ENCODE measurements at places on chromosomes 3 and 15.

DNA sequence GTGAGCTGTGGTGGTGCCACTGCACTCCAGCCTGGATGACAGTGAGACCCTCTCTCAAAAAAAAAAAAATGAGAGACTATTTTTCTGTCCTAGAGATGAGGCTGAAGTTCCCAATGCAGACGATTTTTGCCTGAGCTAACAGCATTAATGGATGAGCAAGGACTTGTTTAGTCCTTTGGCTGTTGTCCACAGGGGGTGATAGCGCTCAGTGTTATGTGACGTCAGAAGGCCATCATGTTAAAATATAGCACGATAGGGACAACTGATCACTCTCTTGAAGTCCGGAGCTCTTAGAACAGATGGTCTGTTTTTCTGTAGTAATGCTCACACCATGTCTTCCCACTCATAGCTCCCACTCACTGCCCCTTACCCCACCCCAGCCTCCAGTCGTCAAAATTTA is 6.8 kb downstream of the TRNT1 start:
- no peak for DNase-seq

GRCh38 chr15:59364248-59364647 is 8.4 kb downstream of the MYO1E start:
- no peak for DNase-seq

DNA sequence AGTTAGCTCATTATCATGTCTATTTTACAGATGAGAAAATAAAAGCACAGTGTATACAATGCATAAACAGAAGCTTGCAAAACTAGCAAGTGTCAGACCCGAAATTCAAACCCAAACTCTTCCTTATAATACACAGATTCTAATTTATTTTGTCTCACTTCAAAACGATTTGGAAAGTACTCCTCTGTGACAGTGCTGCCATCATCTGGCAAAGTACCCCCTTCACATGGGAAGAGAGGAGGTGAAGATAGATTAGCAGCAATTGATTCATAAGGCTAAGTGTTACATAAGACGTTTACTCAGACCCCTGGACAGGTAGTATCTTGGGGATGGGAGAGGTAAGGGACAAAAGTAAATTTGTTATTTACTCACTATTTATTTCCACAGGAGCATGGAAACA is 744.0 kb upstream of the SGO1 start:
- peak; percentile 16 for DNase-seq

- no peak for DNase-seq
Observed at GRCh38 chr3:123728014-123728413, 143.2 kb upstream of the HACD2 start.

DNA sequence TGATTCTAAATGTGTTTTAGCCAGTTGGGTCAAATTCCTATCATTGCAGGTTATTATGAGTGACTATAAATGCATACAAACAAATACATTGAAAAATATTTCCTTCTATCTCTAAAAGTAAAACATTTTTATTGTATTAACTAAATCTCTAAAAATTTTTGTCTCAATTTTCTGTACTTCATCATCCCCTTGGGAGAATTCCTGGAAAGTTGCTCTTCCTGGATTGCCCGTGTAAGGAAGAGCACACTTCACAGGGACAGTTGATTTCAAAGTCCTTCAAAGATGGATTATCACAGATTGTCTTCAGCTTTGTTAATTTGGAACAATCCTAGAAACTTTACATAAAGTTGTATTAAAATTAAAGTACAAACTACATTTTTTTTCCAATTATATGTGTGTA is 595.6 kb downstream of the ROBO1 start:
- no peak for DNase-seq

- peak; percentile 7 for DNase-seq
Observed at GRCh38 chr3:121698901-121699300, 38.2 kb upstream of the HCLS1 start.

DNA sequence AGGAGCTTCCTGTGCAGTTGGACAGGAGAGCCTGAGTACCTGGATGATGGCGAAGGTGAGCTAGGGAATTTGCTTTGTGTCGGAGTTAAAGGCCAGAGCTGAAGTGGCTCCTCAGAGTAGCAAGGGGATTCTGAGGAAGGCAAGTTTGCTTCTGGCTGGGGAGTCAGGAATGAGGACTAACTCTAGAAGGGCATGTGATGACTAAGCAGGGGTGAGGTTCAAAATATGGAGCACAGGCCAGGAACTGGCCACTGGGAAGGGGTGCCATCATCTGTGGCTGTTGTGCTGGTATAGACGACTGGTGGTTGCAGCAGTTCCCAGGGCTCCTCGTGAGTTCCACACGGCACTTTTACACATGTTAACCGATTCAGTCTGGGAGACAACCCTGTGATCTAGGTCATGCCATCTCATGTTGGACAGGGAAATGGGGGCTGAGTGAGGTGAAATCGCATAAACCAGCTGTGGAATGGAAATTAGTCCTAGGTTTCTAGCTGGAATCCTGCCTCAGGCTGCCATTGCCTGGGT is 100.8 kb downstream of the EEFSEC start:
- no peak for DNase-seq

GRCh38 chr3:13556917-13557316 is 8.0 kb downstream of the FBLN2 start:
- no peak for DNase-seq

- no peak for DNase-seq
Observed at GRCh38 chr15:80659375-80659774, 35.7 kb upstream of the ABHD17C start.

GRCh38 chr3:134333522-134334181 is 40.6 kb downstream of the AMOTL2 start:
- no peak for DNase-seq

GRCh38 chr3:123072152-123072551 is 5.3 kb downstream of the PDIA5 start:
- DNase-seq: no peak

DNA sequence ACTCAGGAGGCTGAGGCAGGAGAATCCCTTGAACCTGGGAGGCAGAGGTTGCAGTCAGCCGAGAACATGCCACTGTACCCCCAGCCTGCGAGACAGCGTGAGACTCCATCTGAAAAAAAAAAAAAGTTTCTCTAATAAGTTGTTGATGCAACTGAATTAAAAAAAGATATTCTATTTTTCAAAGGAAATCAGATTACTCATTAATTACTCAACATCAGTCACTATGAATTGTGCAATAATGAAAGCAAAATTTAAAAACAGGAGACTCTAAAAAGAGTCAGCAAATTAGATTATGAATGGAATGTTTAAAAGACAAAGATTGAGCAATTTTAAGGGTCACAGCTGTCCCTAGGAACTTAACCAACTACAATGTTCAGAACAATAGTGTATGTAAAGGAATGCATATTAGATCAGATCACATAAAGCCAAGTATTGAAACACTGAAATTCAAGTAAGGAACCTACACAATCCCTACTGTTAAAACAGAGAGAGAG is 60.2 kb upstream of the SLC4A7 start:
- DNase-seq: no peak

- peak; percentile 94 for DNase-seq
Observed at GRCh38 chr15:31870328-31871165, 159.8 kb upstream of the CHRNA7 start.

DNA sequence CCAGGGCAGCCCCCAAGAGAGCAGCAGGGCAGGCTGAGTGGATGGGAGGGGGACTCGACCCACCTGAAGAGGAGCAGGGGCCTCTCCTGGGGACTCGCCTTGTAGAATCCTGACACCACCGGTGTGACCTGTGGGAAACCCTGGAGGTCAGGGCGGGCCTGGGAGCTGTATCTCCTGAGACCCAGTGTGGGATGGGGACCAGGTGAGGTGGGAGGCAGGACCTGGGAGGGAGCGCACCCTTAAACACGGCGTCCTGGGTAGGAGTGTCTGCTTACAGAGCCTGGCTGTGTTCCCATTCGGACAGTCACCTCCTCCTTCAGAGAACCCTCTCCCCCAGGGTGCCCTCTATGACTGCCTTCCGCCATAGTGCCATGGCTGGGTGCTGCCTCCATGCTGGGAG is 27.1 kb downstream of the C15orf39 start:
- DNase-seq: no peak

DNA sequence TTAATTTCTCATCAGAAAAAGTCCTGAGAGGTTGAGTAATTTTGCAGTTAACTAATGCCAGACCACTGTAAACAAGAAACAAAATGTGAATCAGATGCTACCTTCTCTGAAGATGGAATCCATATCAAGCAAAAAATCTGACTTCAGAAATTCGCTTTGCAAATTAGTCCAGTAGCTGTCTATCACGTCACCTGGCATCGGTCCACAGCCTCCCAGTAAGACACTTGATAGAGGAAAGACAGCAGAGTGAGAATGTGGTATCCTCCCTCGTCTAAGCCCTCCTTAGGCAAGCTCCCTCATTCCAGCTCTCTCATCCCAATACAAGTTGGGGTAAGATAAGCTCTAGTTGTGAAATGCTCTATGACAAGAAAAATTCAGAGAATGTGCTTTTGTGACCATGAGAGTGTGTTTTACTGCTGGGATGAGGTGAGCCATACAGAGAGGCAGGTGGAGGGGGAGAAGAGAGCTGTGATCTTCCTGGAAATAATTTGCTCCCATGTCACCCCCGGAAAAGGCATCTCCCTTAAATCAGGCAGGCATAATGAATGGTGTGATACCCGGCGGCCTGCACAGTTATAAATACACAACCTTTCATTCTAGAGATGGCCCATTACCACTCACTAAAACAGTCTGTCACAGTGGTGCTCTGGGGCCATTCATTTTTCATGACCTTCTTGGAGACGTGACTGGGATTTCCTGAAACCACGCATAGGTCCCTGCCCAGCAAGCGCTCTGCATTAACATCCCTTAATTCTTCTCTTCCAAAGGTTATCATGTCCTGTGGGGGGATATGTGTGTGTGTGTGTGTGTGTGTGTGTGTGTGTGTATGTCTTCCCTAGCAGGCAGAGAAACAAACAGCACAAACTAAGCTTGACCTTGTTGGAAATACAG is 602.0 kb upstream of the KCNMB2 start:
- no peak for DNase-seq

GRCh38 chr3:63582943-63583500 is 69.5 kb upstream of the SNTN start:
- DNase-seq: no peak

GRCh38 chr3:117790235-117790987 is 1080.8 kb downstream of the TUSC7 start:
- DNase-seq: no peak

- no peak for DNase-seq
Observed at GRCh38 chr15:78906316-78906620, 33.6 kb downstream of the MORF4L1 start.

DNA sequence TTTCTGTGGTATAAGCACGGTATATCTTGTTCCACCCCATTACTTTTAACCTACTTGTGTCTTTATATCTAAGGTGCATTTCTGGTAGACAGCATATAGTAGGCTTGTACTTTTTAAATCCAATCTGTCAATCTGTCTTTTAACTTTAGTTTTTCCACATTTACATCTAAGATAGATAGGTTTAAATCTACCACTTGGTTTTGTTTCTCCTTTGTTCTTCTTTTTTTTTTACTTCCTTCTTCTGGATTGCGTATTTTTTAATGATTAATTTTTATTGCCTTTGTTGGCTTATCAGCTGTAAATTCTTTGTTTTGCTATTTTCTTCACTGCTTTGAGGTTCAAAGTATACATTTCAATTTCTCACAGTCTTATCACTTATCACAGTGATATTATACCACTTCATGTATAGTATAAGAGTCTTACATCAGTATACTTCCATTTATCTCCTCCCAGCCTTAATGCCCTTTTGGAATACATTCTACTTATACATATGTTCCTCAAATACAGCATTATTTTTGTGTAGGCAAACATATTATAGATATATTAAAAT is 31.0 kb downstream of the IQCB1 start:
- no peak for DNase-seq

Data from globus pallidus (tissue), 1 donor.